GM12891 (cell line): ENCODE measurements at places on chromosomes 11 and 22.

GRCh38 chr11:77619576-77620198 is 17.9 kb downstream of the CLNS1A start:
- DNase-seq = no peak

- DNase-seq = no peak
Observed at GRCh38 chr22:19142394-19142793, 2.1 kb downstream of the ESS2 start.

- DNase-seq = no peak
Observed at GRCh38 chr11:111162305-111162704, 83.2 kb upstream of the POU2AF2 start.

DNA sequence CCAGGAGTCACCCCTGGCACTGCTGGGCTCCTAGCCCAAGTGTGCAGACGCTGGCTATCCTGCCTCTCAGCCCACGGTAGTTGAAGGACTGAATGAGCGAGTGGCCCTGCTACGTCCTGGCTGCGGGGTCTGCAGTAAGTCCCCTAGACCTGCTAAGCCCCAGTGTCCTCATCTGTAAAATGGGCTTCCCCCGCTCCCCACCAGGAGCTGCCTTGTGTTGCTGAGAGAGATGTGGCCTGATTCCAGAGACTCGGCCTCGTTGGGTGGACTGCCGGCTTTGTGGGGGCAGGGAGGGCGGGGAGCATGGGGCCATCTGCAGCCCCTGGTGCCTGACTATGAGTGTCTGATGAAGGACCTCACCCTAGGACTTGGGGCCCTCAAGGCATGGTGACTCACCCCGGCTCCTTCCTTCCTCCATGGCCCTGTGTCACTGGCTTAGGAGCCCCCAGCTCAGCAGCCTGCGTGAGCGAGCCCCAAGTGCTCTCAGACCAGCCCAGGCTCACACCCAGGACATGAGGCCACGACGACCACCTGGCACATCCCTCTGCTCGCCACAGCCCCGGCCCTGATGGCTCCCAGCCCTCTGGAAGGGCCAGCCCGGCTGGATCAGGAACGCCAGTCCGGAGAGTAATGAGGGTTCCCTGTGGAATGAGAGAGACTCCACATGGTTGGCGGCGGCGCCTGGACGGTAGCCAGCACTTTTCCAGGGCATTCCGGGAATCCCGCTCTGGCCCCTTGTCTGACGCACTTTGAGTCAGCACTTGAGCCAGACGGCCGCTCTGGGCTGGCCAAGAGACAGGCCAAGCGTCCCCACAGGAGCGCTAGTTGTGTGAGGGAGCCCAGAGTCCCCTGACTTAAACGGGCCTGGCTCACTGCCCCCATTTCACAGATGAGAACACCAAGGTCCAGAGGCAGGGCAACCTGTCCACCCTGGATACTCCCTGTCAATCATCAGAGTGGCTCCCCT is 50.5 kb upstream of the SHISAL1 start:
- no peak for DNase-seq

DNA sequence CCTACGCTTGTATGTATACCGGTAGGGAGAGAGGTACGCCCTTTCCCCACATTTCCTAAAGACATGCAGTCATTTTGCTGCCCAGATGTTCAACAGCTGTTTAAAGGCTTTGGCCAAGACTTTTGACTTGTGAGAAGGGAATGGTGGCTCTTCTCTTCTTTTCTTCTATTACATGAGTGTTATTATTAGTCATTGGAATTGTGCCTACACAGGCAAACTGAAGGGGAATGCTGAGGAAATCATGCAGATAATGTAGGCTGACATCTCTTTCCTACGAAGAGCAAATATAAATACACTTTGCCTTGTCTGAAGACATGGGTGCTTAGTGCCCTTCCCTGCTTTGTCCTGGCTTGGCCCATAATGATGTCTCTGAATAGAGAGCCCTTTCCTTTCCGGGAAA is 194.3 kb upstream of the NARS2 start:
- no peak for DNase-seq

DNA sequence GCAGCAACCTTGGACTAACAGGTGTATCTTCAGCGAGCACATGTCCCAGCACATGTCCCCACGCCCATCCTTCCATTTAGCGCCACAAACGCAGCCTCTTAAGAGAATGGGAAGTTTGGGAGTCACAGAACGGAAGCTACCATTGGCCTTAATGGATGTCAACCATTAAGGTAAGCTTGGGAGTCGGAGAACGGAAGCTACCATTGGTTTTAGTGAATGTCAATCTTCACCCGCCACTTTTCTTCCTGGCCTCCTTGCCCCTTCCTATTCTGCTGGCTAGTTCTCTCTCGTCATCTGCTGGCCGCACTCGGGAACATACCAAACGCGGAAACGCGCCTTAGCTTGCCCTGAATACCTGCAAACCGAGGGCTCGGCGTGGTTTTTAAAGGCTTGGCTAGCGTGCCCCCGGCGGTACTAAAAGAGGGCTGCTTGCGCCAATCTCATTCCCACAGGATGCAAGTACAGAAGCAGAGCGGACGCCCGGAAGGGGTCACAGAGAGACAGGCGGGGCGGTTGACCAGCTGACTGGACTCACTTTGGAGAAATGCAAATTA is 24.3 kb downstream of the GLYATL1 start:
- DNase-seq = no peak

GRCh38 chr11:96219981-96220623 is 122.9 kb downstream of the MAML2 start:
- no peak for DNase-seq

DNA sequence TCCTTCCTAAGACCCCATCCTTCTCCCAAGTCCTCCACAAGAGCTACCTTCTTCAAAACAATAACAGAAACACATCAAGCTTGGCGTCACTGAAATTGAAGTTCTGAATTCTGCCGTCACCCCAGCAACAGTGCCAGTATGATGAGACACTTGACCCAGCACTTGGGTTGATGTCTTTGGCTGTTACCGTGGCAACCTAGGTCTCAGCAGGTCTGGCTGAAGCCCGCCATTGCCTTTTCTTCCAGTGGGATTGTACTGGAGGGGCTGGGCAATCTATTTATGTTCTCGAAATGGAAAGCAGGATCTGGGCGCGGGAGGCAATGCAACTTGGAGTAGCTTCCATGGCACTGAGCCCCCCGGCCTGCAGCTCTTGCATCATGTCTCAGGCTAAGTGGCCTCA is 23.8 kb downstream of the NPTXR start:
- DNase-seq = no peak

DNA sequence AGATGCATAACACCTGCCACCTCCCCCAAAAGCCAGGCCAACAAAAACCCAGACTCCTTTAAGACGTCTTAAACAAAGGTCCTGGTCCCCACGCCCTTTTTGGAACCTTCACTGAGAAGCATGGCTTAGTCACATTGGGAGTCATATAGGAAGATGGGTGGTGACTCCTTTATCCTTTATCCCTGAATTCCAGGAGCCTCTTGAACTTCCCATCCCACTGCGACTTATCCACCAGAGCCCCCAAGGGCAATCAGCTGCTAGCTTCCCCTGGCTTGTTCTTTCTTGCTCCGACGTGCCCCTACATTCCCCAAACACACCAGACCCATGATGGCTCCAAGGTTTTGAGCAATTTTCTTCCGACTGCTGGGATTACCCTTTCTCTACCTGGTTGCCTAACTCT is 567.0 kb upstream of the CADM1 start:
- DNase-seq = no peak

DNA sequence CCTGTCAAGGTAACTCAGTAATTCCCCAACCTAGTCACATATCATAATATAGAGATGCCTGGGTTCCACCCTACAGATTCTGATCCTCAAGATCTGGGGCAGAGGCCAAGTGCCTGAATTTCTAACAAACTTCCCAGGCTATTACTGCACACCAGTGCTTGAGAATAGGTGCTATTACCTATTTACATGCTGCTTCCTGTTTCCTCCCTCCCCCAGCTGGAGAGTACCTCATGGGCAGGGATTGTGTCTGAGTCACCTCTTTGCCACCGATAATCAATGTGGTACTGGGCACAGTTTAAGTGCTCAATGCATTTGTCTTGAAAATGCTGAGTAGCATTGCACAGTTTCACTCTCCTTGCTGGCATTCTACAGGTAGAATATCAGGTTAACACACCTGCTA is 582.2 kb upstream of the CADM1 start:
- no peak for DNase-seq

- no peak for DNase-seq
Observed at GRCh38 chr11:68527585-68527984, 67.0 kb downstream of the PPP6R3 start.

GRCh38 chr22:41201141-41201540 is 4.0 kb upstream of the L3MBTL2 start:
- no peak for DNase-seq

GRCh38 chr11:130881475-130882137 is 34.7 kb downstream of the SNX19 start:
- DNase-seq = no peak

- no peak for DNase-seq
Observed at GRCh38 chr11:80722629-80723028, 1281.8 kb upstream of the TENM4 start.

- DNase-seq = no peak
Observed at GRCh38 chr11:93279851-93280347, 50.6 kb upstream of the DEUP1 start.

DNA sequence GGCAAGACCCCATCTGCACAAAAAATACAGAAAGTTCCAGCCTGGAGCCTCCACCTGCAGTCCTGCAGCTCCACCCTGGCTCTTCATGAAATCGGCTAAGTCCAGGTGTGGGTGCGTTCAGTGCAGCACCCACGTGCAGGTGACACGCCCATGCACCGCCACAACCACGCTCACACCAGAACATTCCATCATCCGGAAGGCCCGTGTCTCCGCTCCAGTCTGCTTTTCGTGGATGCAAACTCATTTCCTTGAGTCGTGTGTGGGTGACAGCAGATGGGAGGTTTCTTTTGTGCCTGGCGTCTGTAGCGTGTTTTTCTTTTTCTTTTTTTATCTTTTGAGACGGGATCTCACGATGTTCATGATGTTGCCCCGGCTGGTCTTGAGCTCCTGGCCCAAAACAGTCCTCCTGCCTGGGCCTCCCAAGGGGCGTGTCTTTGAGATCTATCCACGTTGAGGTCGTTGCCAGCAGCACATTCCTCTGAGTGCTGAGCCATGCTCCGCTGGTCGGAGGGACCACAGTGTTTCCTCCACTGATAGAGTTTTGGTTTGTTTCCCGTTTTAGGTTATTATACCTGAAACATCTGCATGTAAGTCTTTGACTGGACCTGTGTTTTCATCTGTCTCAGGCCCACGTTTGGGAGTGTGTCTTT is 7.2 kb downstream of the PTDSS2 start:
- no peak for DNase-seq

- DNase-seq = no peak
Observed at GRCh38 chr11:131624531-131624930, 254.1 kb downstream of the NTM start.

DNA sequence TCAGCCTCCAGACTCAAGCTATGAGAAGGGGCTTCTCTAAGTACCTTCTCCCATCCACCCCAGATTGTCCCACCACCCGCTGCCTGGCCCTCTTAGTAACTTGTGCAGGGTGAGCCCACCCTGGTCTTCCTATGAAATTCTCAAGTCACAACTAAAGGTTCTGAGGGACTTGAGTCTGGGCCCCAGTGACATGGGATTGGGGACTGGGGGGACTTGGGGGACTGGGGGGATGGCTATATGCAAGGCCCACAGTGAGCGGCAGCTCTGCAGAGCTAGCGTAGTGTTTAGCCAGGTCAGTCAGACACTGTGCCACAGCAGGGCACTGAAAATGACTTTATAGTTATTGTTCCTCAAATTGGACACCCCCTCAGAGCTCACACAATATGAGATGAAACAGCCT is 622.3 kb upstream of the CADM1 start:
- DNase-seq = no peak

- no peak for DNase-seq
Observed at GRCh38 chr11:14374922-14375830, 16.2 kb upstream of the RRAS2 start.

- no peak for DNase-seq
Observed at GRCh38 chr11:94281324-94281723, 23.1 kb upstream of the IZUMO1R start.
